ENCODE measurements at places on chromosomes 2 and 18.

DNA sequence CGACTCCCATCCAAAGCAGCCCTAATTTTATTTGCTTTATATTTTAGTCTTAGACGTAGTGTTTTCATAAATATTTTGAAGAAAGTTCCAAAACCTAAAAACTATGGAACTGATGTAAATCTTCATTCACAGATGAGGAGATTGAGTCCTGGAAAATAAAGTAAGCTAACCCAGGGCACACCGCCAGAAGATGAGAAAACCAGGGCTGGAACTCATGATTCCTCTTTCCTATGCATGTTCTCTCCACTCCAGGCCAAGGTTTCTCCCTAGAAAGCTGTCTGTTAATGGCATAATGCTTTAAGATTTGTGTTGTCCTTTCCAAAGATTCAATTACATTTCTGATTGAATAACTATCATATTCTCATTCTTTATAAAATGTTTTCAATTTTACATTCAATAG is 78.4 kb upstream of the ZC3H15 start:
- no peak for DNase-seq

- DNase-seq = no peak
Measured at GRCh38 chr2:30847329-30847728, 40.1 kb upstream of the CAPN13 start.

DNA sequence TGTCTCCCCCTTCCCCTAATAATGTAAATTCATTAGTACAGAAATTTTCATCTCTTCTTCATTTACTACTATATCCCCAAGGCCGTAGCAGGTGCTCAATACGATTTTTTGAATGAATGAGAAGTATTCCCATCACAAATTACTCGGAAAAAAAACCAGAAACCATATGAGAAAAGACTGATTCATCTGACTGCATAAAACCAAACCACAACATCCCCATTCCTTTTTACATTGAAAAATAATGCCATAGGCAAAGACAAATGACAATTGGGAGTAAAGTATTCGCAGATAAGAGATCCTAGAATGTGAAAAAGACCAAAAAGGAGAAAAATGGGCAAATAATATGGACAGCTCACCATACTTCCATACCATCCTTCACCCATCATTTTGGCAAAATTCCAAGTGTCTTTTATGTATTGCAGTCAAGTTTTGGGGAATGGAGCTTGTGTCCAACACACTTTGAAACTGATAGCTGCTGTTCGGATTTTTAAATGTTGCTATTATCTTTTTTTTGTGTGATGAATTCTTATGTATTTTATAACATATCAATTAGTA is 1.5 kb downstream of the ZC3H8 start:
- DNase-seq = no peak

DNA sequence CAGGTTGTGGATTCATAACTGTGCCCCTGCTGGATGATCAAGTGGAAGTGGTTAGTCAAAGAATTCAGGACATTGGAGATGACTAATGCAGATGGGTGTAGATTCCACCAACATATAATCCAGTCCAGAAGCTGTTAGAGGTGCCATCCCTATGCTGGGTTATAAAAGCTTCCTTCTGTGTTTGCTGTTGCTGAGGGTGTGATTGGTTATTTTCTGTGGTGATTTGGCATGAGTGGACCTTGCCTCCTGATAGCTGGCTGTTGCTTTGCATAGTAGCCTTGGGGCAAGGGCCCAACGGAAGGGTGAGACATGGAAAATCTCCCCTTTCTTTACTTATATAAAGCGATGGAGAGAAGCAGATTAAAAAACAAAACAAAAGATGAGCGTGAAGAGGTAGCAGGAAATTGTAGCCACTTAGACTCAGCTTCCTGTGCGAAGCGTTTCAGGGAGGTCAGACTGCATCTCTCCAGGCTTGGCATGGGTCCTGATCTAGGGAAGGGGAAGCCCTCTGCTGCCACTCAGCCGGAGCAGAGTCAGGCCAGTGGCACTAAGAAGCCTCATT is 190.4 kb downstream of the FMNL2 start:
- DNase-seq = no peak

- no peak for DNase-seq
Measured at GRCh38 chr2:164203131-164203530, 418.2 kb downstream of the GRB14 start.

GRCh38 chr2:217986256-217986961 is 16.4 kb downstream of the TNS1 start:
- DNase-seq = no peak

- DNase-seq = no peak
Measured at GRCh38 chr2:871175-871727, 79.4 kb upstream of the SNTG2 start.

DNA sequence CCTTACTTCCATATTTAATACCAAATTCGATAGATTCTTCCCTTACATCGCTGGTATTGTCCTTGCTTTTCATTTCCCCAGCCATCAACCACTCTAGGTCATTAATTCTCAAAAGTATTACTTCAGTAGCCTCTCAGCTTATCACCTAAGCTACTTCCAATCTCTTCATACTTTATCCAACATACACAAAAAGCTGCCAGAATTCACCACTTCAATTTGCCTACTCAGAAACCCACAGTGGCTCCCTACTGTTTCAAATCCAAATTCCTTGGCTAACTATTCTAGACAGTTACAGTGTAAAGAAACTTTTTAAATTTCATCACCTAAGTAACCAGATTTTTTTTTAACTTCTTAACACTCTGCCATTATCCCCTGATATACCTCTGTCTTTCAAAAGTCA is 4.7 kb downstream of the SLC25A12 start:
- no peak for DNase-seq

GRCh38 chr2:890214-890613 is 60.4 kb upstream of the SNTG2 start:
- DNase-seq = no peak

DNA sequence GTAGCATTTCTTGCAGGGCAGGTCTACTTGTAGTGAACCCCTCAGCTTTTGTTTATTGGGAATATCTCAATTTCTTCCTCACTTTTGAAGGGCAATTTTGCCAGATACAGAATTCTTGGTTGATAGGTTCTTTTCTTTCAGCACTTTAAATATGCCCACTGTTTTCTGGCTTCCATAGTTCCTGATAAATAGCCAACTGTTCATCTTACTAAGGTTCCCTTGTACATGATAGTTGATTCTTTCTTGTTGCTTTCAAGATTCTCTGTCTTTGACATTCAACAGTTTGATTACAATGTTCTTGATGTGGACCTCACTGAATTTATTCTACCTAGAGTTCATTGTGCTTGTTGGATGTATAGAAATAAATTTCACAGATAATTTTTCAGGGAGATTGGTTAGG is 148.0 kb upstream of the MAPRE2 start:
- DNase-seq = no peak

DNA sequence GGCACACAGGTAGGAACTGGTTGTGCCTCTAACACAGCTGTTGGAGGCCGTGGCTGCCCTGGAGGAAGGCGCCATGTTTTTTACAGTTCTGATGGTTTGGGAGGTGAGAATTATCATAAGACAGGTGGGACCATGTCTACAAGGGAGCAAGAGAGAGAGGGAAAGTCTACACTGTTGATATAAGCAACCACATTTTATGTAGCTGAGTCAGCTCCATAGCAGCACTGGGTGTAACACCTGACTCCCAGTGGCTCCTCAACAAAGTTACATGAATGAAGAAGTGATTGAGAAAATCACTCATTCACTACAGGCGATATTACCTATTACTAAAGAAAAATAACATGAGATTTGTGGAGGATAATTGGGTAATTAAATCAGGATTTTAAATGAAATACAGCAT is 41.3 kb upstream of the ACAA2 start:
- DNase-seq = no peak

- DNase-seq = no peak
Measured at GRCh38 chr2:59824314-59824713, 729.1 kb downstream of the BCL11A start.

- no peak for DNase-seq
Measured at GRCh38 chr2:237968048-237968862, 1.4 kb downstream of the UBE2F start.

- peak; percentile 7 for DNase-seq
Measured at GRCh38 chr18:59308248-59308937, 10.1 kb downstream of the CPLX4 start.

- DNase-seq = no peak
Measured at GRCh38 chr18:75219745-75220375, 9.3 kb downstream of the TSHZ1 start.

DNA sequence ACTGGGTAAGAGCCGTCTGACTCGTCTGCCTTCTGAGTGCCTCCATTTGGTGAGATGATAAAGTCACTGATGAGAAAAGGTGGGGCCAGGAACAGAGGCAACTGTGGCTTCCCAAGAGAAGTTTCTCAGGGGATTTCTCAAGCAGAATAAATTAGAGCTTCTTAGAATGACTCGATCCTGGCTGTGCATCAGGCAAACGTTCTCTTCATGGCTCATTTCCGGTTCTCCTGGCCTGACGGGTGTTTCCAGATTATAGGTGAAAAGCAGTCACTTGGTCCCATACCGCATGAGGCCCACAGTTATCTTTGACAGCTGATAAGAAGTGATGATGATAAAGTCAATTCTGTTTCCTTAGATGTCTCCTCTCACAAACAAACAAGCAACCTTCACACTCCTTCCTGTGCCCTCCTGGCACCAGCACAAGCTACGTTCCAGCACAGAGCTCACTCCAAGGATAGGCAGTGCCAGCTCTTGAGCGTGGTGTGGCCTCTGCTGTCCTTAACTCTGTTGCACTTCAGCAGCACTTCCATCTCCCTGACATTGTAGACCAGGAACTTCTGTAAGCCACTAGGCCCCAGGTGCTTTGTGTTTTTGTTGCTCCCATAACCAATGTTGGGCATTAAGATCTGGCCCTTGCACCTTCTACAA is 37.8 kb upstream of the KCNF1 start:
- no peak for DNase-seq

GRCh38 chr2:222281506-222281905 is 17.3 kb downstream of the PAX3 start:
- DNase-seq = no peak

DNA sequence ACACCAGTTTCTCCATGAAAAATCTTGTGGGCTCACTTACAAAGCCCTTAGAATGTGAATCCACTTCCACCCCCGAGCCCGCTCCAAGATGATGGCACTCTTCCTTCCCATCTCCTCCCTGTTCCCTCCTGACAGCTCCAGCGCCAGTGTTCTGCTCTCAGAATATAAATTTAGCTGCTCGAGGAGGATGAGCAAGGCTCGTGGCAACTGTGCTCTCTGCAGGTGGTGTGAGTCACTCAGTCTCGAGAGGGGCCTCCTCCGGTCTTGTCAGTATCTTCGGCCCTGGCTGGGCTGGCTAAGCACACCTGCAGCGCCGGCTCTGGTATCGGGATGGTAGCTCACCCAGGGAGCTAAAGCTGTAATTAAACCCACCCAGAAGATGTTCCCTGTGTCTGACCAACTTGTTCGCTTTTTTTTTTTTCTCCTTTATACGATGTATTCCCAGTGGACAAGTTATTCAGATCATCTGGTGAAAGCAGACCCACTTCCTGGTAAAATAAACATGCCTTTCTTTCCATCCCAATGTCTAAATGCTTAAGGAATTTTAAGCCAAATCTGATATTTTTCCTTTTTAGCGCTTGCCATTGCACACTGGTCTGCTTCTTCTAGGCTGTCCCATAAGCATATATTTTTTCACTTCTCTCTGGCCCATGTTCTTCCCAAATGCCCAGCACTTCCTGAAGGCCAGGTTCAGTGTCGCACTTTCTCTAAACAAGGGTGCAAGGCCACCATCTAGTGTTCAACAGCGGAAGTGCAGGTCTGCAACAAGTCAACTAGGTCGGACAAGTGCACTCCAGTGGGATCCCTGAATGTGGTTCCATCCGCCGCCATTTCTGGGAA is 31.4 kb upstream of the YPEL5 start:
- DNase-seq = peak; percentile 20

- no peak for DNase-seq
Measured at GRCh38 chr18:45540125-45540524, 75.2 kb upstream of the SLC14A2 start.

DNA sequence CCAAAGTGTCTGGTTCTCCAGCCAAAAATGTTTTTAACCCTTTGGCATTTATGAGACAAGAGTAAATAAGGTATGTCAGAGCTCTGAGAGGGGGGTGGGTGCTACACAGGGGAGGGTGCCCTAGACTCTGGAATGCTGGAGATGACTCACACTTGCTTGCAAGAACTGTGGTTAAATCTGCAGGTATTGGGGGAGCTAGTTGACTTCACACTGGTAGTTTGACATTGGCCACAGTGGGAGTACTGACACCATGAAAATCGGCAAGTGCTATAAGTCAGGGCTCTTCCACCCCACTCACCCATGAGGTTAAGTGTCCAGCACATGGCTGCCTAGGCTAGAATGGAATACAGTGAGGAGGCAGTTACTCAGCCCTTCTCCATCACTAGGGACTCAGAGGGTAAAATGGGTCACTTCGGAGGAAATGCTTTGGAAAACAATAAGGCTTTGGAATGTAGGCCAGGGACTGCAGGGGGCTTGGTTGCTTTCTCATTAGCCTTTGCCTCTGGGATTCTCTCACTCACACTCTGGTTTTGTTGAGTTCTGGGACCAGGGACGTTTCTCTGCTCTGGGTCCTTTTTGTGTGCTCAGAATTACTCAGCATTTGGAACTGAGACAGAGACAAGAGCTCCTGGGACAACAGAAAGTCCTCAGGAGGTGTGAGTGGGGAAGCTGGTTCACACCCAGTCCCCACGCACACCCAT is 91.6 kb downstream of the ACKR3 start:
- DNase-seq = no peak

GRCh38 chr18:58583569-58583968 is 45.3 kb downstream of the ALPK2 start:
- DNase-seq = no peak

GRCh38 chr2:21024722-21025389 is 19.0 kb downstream of the APOB start:
- DNase-seq = no peak
